EH (cell line): ENCODE measurements at places on chromosomes 2 and 18.

- no peak for DNase-seq
Observed at GRCh38 chr2:165952085-165952484, 1.5 kb downstream of the TTC21B start.

DNA sequence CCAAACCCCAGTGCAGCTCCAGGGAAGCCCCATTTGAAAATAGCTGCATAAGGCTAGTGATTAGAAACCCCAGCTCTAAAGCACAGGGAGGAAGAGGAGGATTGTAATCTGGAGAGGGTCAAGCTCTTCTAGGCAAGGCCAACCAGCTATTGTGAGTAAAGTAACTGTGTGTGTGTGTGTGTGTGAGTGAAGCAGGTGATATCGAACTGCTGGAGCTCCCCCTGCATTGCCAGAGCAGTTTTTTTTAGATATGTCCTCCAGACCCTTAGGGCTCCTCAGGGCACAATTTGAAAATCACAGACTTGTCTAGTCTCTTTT is 177.4 kb upstream of the NABP1 start:
- no peak for DNase-seq

DNA sequence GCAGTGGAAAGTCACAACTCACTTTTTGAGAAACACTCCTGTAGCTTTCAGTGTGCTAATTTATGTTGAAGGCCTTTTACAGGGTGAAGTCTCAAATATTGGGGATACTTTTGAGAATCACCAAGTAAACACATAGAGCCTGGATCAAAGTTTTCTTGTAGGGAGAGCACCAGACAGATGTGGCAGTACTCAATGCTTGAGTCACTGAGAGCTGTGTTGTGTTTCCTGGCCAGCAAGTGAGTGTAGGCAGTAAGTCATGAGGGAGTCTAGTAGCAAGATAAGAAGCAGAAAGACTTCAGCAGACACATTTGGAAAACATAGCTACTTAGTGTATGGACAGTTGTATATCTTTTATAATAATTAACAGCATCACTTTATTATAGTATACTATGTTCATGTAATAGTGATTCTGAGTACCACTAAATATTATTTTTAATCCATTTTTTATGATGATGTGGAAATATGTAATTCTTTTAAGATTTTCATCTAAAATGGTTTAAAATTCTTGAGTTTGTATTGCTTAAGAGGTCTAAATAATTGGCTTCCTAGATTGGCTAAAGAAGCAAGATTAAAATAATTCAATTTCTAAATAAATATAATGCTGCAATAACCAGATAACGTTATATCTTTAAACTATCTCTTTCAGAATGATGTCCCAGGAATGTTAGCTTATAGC is 12.8 kb downstream of the PSMD1 start:
- DNase-seq = peak; percentile 18

GRCh38 chr18:42106784-42107183 is 151.8 kb downstream of the PIK3C3 start:
- DNase-seq = no peak

DNA sequence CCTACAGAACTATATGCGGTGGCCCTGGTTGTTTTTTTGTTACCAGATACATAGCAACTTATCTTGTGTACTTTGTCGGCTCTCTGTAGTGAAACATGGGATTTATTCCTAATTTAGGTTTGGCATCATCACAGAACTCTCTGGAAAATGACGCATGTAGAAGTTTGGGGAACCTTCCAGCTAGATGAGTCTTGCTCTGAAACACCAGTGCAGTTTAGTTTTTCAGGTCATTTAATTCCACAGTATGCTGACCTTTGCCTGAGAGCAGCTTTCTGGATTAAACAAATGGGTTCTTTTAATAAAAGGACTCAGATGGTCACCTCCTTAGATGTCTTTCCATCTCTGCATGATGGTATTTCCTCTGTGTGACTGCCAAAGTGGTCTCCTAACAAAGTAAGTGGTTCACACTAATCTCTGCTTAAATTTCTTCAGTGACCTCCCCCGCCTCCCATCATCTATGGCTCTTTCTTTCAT is 39.9 kb downstream of the MYO3B start:
- no peak for DNase-seq

- DNase-seq = peak; percentile 11
Observed at GRCh38 chr2:240868286-240869108, at the start of gene AGXT. Gene AGXT, plus strand, starts transcription at chr2:240868824. Its CDS starts 42 bp downstream, at chr2:240868866.

- DNase-seq = peak; percentile 18
Observed at GRCh38 chr18:3924455-3924854, 474.5 kb downstream of the TGIF1 start.

DNA sequence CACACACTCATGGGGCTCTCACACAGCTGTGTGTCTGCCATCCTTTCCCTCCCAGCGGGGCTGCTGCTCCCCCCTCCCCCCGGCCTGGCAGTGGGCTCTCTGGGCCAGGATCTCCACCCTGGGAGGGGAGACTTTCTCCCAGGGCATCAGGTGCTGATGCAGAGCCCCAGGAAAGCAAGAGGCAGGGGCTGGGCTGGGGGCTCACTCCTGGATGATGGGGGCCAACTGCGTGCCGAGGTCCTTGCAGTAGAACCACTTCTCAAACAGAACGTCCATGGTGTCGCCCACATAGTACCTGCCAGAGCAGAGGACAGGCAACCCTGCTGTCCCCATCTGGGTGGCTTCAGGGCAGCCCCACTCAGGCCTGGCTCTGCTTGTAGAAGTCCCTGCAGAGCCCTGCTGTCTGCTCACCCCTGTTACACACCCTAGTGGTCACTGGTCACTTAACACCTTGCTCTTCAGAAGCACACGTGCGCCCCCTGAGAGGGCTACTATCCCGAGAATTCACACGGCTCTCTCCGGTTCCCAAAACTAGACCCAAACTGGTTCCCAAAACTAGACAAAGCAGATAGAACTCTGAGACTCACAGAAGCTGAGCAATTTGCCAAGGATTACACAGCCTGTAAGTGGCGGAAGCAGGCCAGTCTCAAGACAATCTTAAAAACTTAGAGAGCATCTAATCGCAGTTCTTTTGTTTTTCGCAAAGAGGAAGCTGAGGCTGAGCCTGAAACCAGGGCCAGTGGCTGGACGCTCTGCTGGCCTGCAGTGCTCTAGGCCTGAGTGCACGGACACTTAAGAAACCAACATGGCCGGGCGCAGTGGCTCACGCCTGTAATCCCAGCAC is 6.6 kb upstream of the OXER1 start:
- peak; percentile 51 for DNase-seq

DNA sequence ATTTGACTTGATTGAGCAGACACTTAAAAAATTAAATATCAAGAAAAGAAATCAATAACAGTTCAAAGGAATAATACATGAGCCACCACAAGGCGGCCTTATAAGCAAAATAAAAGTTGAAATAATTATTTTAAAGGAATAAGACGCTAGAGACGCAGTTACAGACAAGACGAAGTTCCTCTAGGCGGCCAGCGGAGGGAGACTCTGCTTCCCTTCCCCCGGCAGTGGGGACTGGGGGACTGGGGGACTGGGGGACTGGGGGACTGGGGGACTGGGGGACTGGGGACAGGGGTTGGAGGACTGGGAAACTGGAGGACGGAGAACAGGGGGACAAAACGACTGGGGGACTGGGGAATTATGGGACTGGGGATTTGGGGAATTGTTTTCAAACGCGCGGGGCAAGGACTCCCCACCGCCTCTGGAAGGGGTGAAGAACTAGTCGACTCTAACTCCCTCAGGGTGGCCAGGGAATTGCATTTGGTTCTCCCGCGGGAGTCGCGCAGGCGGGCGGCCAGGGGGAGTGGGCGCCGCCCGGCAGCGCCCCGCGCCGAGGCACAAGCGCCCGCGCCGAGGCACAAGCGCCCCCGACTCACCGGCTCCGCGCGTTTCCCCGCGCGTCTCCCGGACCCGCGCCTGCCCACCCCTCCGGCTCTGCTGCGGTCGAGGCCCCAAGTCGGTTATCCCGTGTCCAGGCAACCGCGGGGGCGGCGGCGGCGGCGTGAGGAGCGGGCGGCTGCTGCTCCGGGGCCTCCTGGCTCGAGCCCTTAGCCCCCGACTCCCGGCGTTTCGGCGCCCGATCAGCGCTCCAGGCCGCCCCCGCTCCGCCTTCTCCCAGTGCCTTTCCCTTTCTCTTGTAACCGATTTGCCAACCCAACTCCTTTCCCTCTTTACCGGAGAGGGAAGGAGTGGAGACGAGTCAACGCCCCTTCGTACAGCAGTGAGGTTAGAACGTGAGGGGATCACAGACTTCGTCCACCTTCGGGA is at the start of gene CCDC178:
Gene CCDC178, minus strand, starts transcription at position 662 of the 984 bp plus-strand sequence. CDS start 28,633 bp downstream, outside the sequence.
- no peak for DNase-seq

DNA sequence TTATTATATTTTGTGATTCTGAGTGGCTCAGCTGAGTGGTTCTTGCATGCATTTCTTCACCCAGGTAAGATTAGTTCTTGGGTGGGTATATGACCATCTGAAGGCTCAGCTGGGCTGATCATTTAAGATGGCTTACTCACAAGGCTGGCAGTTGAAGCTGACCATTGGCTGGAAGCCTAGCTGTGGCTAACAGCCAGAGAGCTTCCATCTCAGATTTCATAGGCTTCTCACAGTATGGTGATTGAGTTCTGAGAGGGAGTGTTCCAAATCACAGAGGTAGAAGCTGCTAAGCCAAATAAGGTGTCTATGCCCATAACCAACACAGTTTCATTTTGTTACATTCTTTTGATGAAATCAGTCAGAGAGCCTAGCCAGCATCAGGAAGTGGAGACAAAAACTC is 117.4 kb upstream of the RPRM start:
- DNase-seq = no peak

GRCh38 chr2:216545359-216545758 is 46.7 kb downstream of the RPL37A start:
- DNase-seq = peak; percentile 74

GRCh38 chr2:217998926-217999594 is 3.7 kb downstream of the TNS1 start:
- no peak for DNase-seq

- no peak for DNase-seq
Observed at GRCh38 chr2:5592916-5593315, 99.3 kb upstream of the SOX11 start.
